ENCODE measurements at places on chromosomes 12 and 14.

DNA sequence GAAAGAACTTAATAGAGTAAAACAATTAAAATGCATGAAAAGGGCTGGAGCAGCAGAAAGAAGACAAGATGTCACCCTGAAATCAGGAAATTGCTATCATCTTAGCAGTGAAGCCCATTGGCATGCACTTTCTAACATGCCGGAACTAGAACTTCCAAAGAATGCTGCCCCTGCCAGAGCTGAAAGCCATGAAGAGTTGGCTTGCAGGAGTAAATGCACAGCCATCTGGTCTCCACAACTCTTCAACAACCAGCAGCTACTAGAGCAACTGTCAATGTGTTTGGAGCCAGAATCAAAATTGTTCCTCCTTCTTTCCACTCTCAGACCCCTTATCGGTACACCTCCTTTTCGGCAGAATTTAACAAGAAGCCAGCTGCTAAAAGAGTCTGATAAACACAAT is 414.1 kb downstream of the KCNH5 start:
- DNase-seq = no peak

- no peak for DNase-seq
These were observed 1.7 kb upstream of the DGLUCY start for GRCh38 chr14:91112194-91112593.

- DNase-seq = no peak
These were observed 153.1 kb downstream of the BCAT1 start for GRCh38 chr12:24795699-24796347.

DNA sequence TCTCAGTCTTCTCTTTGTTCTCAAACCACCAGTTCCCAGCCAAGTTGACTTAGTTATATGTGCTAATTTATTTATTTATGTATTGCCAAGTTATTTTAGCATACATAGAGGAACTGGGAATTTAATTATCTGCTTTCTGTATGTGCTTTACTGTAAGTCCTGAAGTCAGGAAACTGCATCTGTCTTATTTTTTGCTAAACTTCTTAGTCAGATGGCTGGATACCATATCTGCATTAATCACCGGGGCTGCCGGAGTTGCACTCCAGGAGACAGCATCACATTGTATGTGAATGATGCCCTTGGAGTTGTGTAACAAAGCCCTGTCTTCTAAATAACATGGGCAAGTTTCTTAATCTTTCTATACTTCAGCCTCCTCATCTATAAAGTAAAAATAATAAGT is 96.2 kb downstream of the MON2 start:
- DNase-seq = no peak

DNA sequence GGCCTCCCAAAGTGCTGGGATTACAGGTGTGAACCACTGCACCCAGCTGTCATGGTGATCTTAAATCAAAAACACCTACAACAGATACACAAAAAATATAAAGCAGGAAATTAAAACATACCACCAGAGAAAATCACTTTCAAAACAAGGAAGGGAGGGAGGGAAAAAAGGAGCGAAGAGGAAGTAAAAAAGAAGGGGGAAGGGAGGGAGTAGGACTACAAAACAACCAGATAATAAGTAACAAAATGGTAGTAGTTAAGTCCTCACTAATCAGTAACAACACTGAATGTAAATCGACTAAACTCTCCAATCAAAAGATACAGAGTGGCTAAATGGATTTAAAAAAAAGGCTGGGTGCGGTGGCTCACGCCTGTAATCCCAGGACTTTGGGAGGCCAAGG is 89.0 kb downstream of the SH2B3 start:
- DNase-seq = no peak

DNA sequence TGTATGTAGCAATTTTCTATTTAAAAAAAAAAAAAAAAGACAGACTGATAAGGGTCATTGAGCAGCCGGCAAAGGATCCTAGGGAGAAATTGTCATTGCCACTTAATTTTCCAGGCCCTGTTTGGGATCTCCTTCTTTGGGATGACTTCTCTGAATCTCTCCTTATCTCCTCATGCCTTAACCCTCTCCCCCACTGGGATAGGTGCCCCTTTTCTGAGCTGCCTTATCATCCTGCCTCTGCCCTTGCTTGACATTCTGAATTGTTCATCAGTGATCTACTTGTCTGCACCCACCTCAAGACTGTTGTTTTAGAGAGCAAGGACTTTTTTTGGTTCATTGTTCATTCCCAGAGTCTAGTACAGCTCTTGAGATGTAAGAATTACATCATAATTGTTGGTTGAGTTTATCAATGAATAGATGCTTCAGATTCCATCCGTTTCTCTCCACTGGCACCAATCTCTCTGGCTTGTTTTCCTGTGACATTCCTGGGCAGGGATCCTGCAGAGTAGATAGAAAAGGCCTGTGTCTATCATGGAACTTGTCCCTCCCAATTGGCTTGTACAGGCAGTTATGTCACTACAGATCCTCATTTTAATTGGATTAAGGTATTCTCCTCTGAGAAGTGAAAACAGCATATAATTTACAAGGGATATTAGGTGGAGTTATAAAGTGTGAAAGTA is 42.6 kb downstream of the SOCS2 start:
- no peak for DNase-seq

DNA sequence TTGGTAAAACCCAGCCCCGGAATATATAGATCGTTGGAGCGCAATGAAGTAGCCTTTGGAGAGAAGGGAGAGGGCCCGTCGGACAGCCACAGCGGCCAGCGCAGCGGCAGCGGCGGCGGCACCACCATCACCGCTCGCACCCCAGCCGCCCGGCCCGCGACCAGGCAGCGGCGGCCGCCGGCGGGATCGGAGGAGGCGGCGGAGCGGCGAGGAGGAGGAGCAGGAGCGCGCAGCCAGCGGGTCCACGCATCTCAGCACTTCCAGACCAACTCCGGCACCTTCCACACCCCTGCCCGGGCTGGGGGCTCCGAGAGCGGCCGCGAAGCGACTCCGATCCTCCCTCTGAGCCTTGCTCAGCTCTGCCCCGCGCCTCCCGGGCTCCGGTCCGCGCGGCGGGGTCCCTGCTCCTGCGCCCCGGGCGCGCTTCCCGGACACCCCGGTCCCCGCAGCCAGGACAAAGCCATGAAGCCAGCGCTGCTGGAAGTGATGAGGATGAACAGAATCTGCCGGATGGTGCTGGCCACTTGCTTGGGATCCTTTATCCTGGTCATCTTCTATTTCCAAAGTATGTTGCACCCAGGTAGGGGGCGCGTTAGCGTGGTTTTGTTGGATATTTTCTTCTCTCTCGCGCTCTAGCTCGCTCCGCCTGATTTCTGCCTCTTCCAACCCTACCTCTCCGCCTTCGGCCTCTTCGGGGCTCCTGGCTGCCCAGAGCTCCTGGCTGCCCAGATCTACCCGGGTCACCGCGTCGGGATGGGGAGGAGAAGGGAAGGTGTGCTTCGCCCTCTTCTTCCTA is 400 bp downstream of the CHST11 start:
- peak; percentile 79 for DNase-seq

GRCh38 chr12:11500861-11501230 is 105.5 kb upstream of the PRB2 start:
- no peak for DNase-seq

DNA sequence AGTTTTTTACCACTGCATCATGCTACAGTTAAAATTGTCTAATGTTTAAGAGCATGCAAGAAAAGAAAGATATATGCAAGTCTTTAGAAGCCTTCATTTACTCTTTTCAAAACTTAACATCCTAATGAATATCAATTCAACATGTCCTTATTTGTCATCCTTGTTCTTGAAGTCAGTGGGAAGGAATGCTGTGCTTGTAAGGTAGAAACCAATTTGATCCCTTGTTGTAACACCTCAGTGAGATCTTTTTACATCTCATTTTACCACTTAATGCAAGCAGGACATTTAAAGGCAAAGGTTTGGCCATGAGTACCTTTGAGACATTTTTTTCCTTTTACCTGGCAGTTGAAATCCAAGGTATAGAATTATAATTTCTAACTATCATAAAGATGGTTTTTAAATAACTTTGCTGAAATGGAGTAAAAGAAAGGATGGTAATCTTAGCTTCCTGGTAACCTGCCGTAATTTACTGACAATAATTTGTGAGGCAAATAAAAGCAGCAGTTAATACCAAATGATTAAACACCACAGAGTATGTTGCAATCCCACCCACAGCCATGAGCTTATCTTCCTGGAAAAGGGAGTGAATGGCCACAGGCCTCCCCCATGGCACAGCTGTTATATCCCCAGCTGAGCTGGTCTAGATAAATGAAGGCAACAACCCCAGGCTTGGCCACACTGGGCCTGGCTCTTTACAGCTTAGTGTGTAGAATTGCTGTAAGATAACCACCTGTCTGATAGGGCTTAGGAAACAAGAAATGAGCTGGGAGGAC is 33.2 kb upstream of the STRN3 start:
- no peak for DNase-seq

DNA sequence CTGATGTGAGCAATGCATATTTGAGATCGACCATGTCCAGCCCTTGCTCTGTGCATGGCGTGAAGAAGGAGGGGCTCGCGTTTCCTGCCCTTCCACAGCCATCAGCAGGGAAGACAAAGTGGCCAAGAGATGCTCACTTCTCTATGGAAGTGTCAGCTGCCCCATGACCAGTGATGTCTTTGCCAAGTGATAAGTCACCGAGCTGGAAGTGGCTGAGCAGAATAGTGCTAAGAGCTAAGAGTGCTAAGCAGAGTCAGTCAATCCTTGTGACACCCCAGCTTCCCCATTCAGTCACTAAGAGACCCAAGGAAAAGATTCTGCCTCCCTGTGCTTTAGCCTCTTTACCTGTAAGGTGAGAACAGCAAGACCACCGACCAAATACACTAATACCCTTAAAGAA is 50.5 kb upstream of the CEP83 start:
- DNase-seq = no peak

DNA sequence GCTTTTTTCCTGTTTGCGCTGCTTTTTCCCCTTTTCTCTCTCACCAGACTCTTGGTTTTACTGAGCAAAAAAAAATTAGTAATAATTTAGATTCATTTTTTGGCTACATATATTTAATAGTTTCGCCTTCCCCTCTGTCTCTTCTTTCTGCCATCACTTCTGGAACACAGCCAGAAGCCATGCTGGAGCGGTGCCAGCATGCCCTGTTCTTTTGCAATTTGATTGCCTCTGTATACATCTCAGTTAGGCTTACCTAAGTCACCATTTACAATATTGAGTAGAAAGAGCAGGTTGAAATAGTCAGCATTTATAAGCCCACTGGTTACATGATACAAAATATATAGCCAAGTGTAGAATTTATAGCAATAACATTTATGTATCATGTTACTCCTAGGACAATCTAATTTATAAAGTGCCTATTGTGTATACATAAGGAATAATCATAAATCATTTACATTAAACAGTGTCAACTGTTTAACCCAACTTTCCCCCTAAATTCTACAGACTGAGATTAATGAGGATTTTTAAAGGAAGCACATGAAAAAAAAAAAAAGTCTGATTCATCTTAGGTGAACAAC is 413.8 kb upstream of the SOX5 start:
- peak; percentile 25 for DNase-seq

GRCh38 chr14:31208546-31209424 is 1.2 kb upstream of the HECTD1 start:
- no peak for DNase-seq

DNA sequence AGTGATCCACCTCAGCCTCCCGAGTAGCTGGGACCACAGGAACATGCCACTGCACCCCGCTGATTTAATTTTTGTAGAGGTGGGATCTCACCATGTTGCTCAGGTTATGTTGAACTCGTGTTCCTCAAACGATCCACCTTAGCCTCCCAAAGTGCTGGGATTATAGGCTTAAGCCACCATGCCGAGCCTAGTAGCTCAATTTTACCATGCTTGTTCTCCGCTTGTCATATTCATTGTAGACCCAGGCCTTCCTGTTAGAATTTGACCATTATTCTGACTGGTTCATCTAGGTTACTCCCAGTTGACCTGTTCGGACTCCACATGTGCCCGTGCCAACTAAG is 24.7 kb downstream of the TMBIM6 start:
- no peak for DNase-seq

DNA sequence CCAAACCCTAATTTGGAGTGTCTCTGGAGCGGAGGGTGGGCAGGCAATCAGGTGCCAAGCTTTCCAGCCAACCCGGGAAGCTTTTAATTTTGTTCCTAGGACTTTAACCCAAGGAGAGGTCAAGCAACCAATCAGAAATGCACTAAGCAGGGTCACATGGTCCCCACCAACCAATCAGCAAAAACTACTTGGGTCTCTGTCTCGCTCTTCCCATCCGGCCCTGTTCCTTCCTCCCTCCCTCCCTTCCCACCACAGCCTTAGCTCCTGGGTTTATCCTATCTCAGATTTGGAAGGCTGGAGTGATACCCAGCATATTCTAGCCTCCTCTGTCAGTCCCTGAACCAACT is 7.3 kb downstream of the HOXC5 start:
- no peak for DNase-seq

DNA sequence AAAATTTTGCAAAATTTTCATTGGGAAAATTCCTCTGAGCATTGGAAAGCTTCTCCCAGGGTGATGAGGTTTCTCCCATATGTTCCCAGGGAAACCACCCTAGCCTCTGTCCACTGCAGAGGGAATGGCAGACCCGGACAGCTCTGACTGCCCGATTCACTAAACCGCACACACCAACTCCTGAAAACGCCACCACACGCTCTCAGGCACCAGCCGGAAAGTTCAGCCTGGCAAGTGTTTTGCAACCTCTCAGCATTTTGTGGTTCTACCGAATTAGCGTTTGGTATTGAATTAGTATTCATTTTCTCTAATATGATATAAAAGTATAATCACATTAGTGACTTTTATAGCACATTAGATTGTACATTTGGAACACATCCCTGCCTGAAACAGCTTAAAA is 213.4 kb downstream of the PHETA1 start:
- no peak for DNase-seq

DNA sequence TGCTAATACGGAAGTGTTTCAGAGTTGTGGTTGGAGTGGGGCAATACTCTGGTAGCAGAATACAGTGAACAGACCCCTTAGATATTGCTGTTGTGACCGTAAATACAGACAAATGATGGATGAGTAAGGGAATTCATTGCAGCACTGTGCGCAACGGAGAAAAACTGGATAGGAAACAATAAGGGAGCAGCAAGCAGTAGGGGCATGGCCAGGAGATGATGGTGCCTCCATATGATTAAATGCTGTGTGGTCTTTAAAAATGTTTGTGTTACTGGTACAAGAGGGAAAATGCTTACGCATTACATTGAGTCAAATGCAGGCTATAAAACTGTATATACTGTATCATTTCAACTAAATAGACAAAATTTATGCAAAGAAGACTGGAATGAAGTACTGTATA is 61.6 kb downstream of the EML1 start:
- DNase-seq = no peak

DNA sequence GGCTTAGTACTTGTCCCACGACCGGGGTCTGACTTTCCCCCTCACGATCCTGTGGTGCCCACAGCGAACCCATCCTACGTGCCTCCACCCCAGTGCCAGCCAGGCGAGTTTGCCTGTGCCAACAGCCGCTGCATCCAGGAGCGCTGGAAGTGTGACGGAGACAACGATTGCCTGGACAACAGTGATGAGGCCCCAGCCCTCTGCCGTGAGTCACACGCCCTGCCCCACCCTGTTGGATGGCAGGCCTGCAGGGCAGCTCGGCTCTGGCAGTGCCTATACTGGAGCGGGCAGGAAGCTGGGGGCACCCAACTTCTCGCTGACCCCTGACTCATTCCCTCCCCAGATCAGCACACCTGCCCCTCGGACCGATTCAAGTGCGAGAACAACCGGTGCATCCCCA is 18.3 kb upstream of the LRP1-AS start:
- DNase-seq = no peak

Data from NCI-H526 treated with DMSO at 0.1 percent for 48 hours (cell line).